ENCODE measurements at places on chromosomes 7 and 10.

- H3K4me1 ChIP-seq, result peaks cover 15% of the 10 kb centered on the region
- H3K36me3 ChIP-seq, result peaks cover 44% of the 10 kb centered on the region
- no peak overlapping the region for H3K27ac ChIP-seq
- no peak for ATAC-seq
- no peaks in the 10 kb centered on the region for H3K27me3 ChIP-seq
Measured at GRCh38 chr10:103394180-103394579, 2.1 kb downstream of the ATP5MK start.

GRCh38 chr7:73682745-73683055 lies 553 bp downstream of the DNAJC30 start:
- H3K27me3 ChIP-seq, result no peaks in the 10 kb centered on the region
- peaks cover 42% of the 10 kb centered on the region for H3K36me3 ChIP-seq
- peak overlapping the region; percentile 34 for H3K27ac ChIP-seq
- peak overlapping the region; percentile 63 for H3K4me3 ChIP-seq
- no peak for ATAC-seq
- H3K4me1 ChIP-seq, result peaks cover 60% of the 10 kb centered on the region

- H3K27ac ChIP-seq, result no peak overlapping the region
- ATAC-seq, result no peak
- no peaks in the 10 kb centered on the region for H3K36me3 ChIP-seq
- no peaks in the 10 kb centered on the region for H3K27me3 ChIP-seq
Measured at GRCh38 chr7:128713794-128714193, 25.4 kb upstream of the CALU start.

GRCh38 chr7:81839708-81840369 lies 70.0 kb upstream of the HGF start:
- H3K4me3 ChIP-seq, result no peak overlapping the region
- no peaks in the 10 kb centered on the region for H3K27me3 ChIP-seq
- no peak for ATAC-seq
- H3K4me1 ChIP-seq, result no peaks in the 10 kb centered on the region

GRCh38 chr10:5563991-5564536 lies 39.3 kb downstream of the CALML3 start:
- H3K4me3 ChIP-seq, result no peak overlapping the region
- H3K36me3 ChIP-seq, result no peaks in the 10 kb centered on the region
- H3K27me3 ChIP-seq, result no peaks in the 10 kb centered on the region
- no peak for ATAC-seq
- H3K4me1 ChIP-seq, result peaks cover 32% of the 10 kb centered on the region
- peak overlapping the region; percentile 45 for H3K27ac ChIP-seq

- H3K27ac ChIP-seq, result no peak overlapping the region
- H3K36me3 ChIP-seq, result peaks cover 39% of the 10 kb centered on the region
- ATAC-seq, result no peak
- H3K4me3 ChIP-seq, result no peak overlapping the region
- H3K27me3 ChIP-seq, result no peaks in the 10 kb centered on the region
- H3K4me1 ChIP-seq, result no peaks in the 10 kb centered on the region
Measured at GRCh38 chr10:116831790-116832189, 17.5 kb upstream of the ENO4 start.

- H3K27me3 ChIP-seq, result no peaks in the 10 kb centered on the region
- H3K4me1 ChIP-seq, result no peaks in the 10 kb centered on the region
- no peak overlapping the region for H3K4me3 ChIP-seq
- no peaks in the 10 kb centered on the region for H3K36me3 ChIP-seq
Measured at GRCh38 chr7:90758933-90759562, 162.9 kb downstream of the CDK14 start.

DNA sequence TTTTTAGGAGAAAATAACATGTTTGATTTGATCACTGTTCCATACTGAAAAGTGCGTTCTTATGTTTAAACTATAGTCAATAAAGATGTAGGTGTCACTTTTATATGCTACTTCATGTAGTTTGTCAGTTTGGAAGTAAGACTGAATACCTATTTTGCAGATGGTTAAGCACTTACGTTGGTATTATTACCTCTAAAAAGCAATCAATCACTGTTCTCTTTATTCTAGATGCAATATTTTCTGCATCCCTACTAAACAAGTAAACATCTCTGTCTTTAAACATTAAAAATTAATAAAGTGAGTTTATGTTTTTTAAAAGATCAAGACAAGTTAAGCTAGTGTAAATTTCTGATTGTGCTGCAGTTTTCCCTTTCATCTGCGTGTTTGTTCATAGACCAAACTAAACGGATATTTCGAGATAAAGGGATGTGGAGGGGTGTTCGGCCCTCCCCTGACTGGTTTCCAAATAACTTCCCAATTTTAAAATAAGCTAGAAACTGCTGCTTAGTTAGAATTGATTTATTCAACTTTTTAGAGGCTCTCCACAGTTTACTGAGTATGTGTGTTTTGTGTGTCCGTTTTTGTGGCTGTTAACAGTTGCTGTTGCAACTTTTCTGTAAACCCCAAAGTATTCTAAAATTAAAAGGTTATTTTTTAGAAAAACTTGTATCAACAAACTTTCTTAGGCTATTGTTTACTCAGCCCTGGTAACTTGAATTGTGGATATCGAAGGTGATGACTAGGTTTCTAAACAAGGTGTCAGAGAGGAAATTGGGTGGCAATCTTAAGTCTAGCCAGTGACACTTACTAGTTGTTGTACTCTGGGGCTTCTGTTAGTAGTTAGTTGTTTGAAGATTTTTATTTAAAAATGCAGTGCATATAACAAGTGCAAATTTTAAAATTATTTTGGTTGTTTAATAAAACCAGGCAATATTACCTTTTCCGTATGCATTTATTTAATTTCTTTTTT lies 974 bp downstream of the KIF11 start:
- ATAC-seq, result no peak
- no peaks in the 10 kb centered on the region for H3K36me3 ChIP-seq
- peak overlapping the region; percentile 71 for H3K4me3 ChIP-seq
- H3K27me3 ChIP-seq, result no peaks in the 10 kb centered on the region

DNA sequence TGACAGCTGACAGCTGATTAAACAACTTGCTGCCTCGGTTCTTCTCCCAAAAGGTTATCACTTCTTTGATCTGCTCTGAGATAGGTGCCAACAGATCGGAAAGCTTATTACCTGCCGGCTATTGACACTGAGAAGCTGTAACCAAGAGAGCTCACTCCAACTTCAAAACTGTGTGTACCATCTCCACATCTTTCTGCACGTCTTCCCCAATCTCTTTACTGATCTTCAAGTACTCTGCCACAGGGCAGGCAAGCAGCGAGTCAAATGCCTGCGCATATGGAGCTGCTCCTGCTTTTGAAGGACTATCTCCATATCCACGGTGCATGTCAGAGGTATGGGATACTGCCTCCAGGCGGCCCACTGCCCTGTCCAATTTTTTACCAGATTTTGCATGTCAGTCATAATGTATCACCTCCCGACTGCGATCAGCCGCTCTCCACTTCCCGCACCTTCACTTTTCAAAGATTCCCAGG lies 352 bp upstream of the ZNF485 start:
- no peaks in the 10 kb centered on the region for H3K27me3 ChIP-seq
- peak; percentile 33 for ATAC-seq
- peak overlapping the region; percentile 68 for H3K4me3 ChIP-seq

GRCh38 chr7:1944619-1945210 lies 274.6 kb downstream of the ELFN1 start:
- no peaks in the 10 kb centered on the region for H3K36me3 ChIP-seq
- no peaks in the 10 kb centered on the region for H3K27me3 ChIP-seq
- no peak overlapping the region for H3K27ac ChIP-seq
- H3K4me3 ChIP-seq, result no peak overlapping the region
- H3K4me1 ChIP-seq, result no peaks in the 10 kb centered on the region

GRCh38 chr10:125118011-125118611 lies 42.3 kb downstream of the CTBP2 start:
- peak; percentile 26 for ATAC-seq
- H3K4me1 ChIP-seq, result peaks cover 100% of the 10 kb centered on the region
- H3K4me3 ChIP-seq, result no peak overlapping the region
- H3K27me3 ChIP-seq, result no peaks in the 10 kb centered on the region

GRCh38 chr10:31034098-31034909 lies 2.6 kb upstream of the ZNF438 start:
- H3K4me3 ChIP-seq, result no peak overlapping the region
- no peaks in the 10 kb centered on the region for H3K36me3 ChIP-seq
- H3K27me3 ChIP-seq, result no peaks in the 10 kb centered on the region
- peaks cover 34% of the 10 kb centered on the region for H3K4me1 ChIP-seq
- peak overlapping the region; percentile 28 for H3K27ac ChIP-seq
- ATAC-seq, result no peak

DNA sequence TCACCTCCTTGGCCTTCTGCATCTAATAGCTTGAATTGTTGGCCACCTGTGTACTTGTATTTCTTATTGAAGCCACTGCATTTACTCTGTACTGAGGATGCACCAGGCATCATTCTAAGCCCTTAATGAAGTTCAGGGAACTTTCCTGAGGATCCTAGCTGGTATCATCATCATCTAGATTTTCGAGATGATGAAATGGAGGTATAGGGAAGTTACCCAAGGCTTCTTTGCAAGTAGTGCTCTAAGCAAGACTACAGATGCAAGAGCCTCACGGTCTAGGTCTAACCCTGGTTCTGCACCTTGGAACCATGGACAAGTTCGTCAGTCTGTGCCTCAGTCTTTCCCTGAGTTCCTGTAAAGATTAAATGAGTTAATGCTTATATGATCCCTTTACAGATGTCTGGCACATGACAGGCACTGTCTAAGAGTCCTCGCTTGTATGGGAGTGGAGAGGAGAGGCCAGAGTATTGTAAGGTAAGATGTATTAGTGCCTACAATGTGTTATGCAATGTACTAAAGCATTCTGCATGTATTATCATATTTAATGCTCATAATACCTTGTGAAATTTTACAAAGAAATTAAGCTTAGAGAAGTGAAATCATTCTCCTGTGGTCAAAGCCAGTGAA lies 145.1 kb downstream of the KCNMA1 start:
- H3K27me3 ChIP-seq, result no peaks in the 10 kb centered on the region
- no peaks in the 10 kb centered on the region for H3K36me3 ChIP-seq
- H3K27ac ChIP-seq, result no peak overlapping the region
- no peaks in the 10 kb centered on the region for H3K4me1 ChIP-seq

DNA sequence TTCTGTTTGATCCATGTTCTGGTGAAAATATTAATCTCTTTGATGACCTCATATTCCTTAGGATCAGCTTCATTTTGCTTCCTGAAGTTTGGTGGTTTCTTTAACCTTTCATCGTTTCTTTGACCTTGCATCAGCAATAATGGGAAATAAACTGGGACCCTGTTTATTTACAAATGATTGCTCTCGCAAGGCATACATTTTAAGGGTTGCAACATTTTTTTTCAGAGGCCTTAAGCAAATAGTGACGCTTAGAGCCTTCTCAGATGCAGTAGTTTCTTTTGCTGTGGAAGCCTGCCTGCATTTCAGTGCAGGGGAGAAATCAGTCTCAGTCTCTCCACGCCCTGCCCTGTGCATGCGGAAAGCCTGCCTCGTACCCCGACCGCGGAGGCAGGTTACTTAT lies 139.1 kb upstream of the NPS start:
- no peak overlapping the region for H3K4me3 ChIP-seq
- ATAC-seq, result no peak
- peaks cover 66% of the 10 kb centered on the region for H3K36me3 ChIP-seq

DNA sequence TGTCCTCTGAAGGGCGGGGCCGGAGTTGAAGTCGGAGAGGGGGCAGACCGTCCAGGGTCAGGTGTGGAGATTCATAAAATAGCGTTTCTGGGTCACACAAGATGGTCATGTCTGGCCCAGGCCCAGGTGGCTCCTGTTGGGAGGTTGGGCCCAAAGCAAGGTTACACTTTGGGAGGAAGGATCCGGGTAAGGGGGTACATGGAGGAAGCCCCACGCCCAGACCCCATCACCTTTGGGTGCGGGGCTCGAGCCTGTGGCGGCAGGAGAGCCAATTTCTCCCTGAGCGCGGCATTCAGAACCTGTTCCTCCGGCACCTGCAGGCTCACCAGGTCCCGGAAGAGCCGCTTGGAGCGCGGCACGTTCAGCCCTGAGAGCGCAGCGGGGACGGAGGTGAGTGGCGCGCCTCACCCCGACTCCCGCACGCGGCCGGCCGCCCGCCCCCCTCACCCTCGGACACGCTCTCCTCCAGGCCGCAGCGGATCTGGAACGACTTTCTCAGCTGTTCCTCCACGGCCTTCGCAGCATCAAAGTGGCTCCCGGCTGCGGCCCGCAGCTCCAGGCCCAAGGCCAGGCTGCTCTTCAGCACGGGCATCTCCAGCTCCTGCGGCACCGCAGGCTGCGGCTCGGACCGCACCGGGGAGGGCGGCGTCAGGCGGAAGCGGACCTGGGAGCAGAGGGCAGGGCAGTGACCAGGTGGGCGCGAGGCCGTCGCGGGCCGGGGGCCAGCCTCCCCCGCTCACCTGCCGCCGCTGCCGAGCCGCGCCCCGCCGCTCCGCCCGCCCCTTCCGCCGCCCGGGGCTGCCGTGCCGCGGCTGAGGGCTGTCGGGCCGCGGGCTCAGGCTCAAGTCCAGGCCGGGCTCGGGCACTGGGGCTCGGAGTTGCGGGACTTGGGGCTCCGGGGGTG lies 644 bp downstream of the PPP1R35 start:
- H3K36me3 ChIP-seq, result peaks cover 39% of the 10 kb centered on the region
- ATAC-seq, result peak; percentile 52
- H3K4me3 ChIP-seq, result peak overlapping the region; percentile 88
- peak overlapping the region; percentile 99 for H3K27ac ChIP-seq

DNA sequence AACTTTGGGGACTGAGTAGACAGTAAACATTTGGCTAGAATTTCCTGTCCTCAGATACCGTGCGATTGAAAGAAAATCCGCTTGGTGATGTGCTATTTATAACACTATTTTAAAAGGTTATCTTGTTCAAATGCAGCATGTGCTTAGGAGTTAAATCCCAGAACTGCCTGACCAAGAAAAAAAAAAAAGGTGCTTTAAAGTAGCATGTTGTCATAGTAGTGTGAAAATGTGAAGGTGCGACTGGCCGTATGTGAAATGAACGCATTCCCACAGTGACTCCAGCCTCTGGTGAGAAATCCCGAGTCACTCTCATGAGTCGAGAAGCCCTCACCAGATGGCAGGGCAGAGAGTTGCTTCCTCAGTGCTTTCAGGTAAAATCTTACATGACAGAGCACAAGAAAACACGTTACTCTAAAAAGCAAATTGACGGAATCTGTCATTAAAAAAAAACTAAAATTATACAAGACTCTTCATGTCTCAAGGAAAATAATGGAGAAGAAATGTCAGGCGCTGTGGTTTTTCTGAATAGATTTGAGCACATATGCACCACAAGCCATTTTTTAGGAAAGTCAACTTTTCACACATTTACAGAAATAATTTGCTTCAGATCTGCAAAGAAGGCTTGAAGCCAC lies 18.4 kb upstream of the KLF6 start:
- no peak for ATAC-seq
- H3K4me1 ChIP-seq, result no peaks in the 10 kb centered on the region
- H3K27me3 ChIP-seq, result no peaks in the 10 kb centered on the region
- no peaks in the 10 kb centered on the region for H3K36me3 ChIP-seq
- H3K27ac ChIP-seq, result no peak overlapping the region
- no peak overlapping the region for H3K4me3 ChIP-seq

DNA sequence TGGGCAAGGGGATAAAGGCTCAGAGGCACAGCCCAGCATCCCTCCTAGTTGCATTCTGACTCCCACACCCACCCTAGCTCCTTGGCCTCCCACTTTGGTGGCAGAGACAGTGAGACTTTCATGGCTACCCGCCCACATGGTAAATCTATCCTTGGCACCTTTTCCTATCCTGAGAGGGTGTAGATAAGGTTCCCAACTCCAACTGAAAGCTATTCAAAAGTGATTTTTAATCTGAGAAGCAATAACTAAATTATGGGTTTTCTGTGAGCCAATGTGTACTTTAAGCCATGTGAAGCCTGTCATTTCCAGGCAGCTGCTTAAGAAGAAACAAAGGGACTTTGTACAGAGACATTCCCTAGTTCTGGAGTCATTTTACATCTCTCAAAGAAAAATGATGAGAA lies 9.1 kb downstream of the LAMB1 start:
- H3K36me3 ChIP-seq, result no peaks in the 10 kb centered on the region
- H3K4me1 ChIP-seq, result peaks cover 27% of the 10 kb centered on the region
- H3K27me3 ChIP-seq, result no peaks in the 10 kb centered on the region
- H3K27ac ChIP-seq, result peak overlapping the region; percentile 66
- ATAC-seq, result no peak

Data from gastroesophageal sphincter (tissue), 4 donors.